ENCODE measurements at places on chromosomes 6 and 20.

DNA sequence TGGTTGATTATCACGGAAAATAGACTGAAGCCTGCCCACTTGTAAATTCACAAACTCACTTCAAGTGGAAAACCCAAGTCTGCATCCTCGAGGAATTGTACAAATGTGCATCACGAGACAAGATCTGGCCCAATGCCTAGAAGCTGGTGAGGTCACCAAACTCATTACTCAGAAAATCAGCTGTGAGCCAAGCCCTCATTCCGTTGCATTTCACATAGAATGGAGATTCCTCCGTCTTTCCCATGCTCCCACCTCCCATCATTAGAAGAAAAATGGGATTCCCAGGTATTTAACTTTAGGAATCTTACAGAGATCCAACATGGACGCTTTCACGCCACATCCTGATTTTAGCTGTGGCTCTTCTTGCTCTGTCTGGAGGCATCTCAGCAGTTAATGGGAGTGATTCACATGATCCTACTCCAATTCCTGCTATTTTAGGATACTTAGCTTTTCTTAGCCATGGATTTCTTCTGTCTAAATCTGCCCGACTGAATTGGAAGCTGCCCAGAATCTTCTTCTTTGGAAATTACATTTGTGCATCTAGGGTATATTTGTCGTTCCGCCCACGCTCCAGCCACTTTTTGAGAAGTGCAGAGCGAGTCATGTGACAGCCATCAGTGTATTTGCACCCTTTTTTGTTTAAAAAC is 68.7 kb upstream of the STMND1 start:
- DNase-seq: no peak

- DNase-seq: no peak
Observed at GRCh38 chr20:43528258-43528875, 20.9 kb downstream of the L3MBTL1 start.

- DNase-seq: no peak
Observed at GRCh38 chr20:31863296-31864085, 6.8 kb downstream of the DUSP15 start.

GRCh38 chr6:168841609-168842278 is 400.8 kb downstream of the SMOC2 start:
- no peak for DNase-seq

DNA sequence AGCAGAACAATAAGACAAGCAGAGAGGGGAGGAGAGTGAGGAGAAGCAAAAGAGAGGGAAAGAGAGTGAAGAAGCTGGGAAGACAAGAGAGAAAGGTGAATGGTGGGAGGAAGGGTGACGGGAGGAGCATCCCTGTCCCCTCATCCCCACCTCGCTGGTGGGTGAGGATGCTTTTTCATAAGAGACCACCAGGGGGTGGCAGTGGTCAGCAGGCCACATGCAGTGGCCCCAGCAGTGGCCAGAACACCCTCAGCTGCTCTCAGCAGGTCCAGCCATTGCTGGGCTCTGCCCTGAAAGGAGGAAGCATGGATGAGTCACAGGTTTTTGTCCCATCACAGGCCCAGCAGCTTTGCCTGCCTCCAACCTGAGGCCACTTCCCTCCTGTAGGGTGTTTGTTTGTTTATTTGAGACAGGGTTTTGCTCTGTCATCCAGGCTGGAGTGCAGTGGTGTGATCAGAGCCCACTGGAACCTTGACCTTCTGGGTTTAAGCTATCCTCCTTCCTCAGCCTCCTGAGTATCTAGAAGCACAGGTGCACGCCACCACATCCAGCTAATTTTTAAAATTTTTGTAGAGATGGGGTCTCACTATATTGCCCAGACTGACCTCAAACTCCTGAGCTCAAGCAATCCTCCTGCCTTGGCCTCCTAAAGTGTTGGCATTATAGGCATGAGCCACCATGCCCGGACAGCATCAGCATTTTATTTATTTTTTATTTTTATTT is 24.0 kb downstream of the FGD2 start:
- peak; percentile 64 for DNase-seq

- DNase-seq: no peak
Observed at GRCh38 chr6:9461188-9461587, 953.7 kb downstream of the TFAP2A start.

Measured in CD4-positive, alpha-beta T cell treated with Interleukin-17A for 1 hour (primary cell).